ENCODE measurements at places on chromosomes 4 and X.
A peak's percentile ranks its signal among the peaks of the same experiment; 100 is the strongest.

GRCh38 chrX:106378616-106379015 is 210.5 kb downstream of the PWWP3B start:
- no peak for DNase-seq

GRCh38 chr4:83542225-83542624 is 6.3 kb downstream of the GPAT3 start:
- no peak for DNase-seq

DNA sequence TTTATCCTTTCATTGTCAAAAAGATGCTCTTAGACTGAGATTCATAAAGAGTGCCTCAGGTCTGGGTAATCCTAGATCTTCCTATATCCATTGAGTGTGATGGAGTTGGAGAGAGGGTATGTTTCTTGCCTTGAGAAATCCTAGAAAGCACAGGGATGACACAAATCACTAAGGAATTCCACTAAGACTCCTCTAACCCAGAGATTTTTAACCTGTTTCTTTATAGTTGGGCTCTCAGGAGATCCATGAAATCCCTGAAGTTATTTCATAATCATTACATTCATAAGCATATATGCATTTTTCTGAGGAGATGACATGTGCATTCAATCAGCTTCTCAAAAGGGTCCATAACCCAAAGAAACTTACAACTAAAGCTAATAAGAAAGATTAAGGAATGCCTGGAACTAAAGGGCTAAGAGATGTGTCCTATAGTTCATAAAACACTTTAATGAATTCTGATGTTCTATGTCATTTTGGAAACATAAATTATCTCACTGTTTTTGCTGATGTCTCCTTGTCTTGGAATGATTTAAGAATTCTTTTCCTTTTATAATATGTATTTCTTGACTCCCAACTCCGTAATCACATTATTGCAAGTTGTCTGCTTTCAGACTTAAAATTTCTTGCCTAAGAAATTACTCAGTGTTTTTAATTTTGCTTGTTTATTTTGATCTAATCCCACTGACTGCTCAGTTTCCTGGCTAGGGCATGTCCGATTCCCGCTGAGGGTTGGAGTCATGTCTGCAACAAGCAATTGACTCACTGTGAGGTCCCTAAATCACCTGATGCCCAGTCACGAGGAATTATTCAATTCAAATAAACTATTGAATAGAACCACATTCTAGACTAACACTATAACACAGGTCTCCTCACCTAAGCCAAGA is 2.8 kb upstream of the AMTN start:
- DNase-seq = no peak

DNA sequence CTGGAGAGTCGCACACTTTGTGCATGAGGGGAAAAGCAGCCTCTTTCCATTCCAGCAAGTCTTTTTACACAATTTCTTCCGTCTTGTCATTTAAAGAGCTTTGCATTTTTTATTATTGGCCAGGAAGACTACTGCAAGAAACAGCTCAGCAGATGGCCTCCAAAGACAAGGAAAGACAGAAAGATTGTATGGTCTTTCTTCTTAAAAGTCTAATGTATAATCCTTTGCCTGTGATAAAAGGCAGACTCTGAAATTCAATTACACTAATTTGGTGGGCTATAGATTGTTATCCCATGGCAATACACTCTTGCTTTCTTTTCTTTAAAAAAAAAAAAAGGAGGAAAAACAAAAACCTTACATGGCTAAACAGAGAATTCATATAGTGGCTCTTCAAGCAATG is 5.9 kb downstream of the CAPN6 start:
- no peak for DNase-seq

- DNase-seq = no peak
Observed at GRCh38 chr4:171117457-171117856, 695.7 kb upstream of the GALNTL6 start.

DNA sequence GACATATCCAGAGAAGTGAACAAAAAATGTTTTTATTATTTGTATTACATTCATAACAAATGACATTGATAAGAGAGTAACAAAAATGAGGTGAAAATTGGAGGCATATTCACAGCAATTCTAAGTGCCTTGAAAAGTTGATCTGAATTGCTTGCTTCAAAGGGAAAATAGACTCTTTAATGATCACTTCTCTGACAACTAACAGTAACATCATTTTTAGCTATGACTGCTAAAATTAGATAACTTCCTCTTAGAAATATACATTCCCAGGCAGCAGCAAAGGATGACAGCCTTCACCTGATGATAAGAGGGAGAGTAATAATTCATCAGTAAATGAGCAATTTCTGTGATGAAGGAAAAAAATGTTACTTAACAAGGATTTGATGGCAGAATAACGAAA is 472.5 kb downstream of the PCDH10 start:
- no peak for DNase-seq

DNA sequence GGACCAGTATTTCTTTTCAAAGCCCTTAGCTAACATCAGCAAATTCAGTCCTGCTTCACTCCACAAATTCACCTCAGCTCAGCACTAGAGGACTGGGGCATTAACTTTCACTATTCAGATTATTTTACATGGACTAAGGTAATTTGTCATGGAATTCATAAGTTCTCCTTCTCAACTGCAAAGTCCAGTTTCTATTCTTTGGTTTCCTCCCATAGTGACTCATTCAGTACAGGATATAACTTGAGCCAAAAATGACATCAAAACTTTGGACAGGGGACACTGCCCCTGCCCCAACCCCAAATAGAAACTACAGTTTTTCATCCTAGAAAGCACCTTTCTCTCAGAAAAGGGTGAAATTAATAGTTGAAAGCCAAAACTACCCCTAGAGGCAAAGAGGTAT is 52.7 kb downstream of the COX7B2 start:
- no peak for DNase-seq

GRCh38 chr4:9792381-9792780 is 10.9 kb downstream of the DRD5 start:
- DNase-seq = no peak

GRCh38 chr4:113604955-113605354 is 156.6 kb downstream of the CAMK2D start:
- DNase-seq = no peak

- DNase-seq = no peak
Observed at GRCh38 chr4:158094413-158095134, 78.3 kb downstream of the GASK1B start.

DNA sequence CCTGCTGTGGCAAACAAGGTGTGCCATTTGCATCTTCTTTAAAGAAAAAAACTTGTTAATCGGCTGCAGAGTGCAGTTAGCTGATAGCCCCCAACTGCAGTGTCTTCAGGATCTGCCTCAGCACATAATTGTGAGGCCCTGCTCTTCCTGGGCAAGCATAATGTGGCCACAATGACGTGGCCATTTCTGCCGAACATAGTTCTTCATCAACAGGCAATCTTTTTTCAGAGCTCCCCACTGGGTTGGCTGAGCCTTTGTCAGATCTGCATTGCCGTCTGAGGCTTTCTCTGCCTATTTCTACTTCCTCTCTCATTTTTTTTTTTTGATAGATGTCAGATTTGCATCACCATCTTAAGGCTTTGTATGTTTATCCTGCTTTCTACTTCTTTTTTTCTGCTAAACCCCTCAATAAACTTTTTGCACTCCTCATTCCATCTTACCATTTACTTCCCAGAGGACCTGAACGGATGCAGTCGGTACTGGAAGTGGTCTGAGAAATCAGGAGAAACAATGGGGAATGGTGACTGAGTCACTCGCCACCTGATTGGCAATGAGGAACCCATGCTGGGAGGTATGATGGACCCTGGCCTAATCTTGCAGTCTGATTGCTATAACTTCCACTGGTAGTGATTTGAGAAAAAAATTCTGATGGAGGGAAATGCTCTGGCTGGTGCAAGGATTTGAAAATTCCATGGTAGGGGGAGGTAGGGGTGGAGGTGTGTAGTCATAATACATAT is 21.2 kb upstream of the TAB3 start:
- DNase-seq = no peak

GRCh38 chrX:1239681-1240142 is 27.3 kb upstream of the CRLF2 start:
- DNase-seq = peak; percentile 43

GRCh38 chrX:72057849-72058248 is 73.9 kb downstream of the RTL5 start:
- DNase-seq = no peak

- DNase-seq = no peak
Observed at GRCh38 chr4:52956691-52957090, 94.6 kb downstream of the RASL11B start.

DNA sequence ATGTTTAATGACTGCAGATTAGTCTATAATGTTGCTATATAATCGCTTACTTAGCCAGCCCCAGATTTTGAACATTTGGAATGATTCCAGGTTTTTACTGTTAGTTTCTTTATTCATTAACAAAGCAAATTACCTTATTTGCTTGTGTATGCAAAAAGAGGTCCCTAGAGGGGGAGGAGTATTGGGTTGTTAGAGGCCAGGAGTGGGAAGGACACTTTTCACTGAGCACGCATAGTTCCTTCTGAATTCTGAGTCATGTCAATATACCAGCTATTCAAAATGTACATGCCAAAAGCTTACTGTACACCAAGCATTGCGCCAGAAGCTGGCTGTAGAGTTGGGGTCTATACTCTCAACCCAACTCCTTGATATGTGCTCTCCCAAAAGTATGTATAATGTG is 5.1 kb upstream of the DGAT2L6 start:
- no peak for DNase-seq

- DNase-seq = peak; percentile 22
Observed at GRCh38 chrX:68177542-68177941, 255.8 kb downstream of the OPHN1 start.

DNA sequence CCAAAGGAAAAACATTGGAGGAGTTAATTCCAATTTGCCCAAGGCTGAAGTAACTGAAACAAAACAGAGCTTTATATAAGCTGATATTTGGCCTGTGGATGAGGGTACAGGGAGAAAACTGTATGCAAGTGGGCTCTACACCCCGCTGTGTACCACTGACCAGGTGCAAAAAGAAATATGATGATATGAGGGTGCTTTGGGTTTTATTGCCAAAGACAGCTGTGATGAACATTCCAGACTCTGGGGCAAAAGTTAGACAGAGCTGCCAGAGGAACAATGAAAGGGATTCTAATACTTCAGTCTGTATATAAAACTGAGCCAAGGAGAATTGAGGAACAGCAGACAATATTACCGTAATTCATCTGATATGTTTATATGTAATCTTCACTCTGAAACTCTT is 117.4 kb downstream of the MID1 start:
- DNase-seq = no peak

GRCh38 chr4:134585972-134586371 is 384.4 kb upstream of the PABPC4L start:
- DNase-seq = no peak

DNA sequence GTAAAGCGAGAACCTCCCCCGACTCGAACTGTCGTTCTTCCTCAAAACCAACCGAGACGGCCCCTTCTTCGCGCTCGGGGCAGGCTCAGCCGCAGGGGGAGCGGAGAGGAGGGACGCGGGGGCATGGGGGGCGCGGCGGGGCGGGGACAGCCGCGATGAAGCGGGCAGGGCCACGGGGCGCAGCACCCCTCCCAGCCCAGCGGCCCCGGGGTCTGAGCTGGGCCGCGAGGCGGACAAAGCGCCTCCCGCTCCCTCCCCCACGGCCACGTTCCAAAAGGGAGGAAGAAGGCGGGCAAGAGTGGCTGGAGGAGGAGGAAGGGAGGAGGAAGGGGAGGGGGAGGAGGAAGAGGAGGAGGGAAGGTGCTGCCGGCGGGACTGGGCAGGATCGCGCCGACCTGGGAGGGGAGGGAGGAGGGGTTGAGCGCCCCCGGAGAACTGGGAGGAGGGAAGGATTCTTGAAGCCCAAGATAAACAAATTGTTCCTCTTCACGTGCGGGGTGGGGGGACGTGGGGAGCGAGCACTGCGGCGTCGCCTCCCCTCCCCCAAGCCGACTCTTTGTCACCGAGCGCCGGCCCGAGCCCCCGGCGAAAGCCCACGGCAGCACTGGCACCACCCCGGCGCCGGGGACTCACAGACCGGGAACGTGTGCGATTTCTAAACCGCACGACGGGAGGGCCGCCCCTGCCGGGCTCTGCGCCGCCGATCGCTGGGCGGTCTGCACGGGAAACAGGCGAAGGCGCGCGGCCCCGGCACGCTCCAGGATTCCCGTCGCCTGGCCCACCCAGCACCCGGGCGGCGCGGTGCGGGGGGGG is 2.9 kb downstream of the MAML3 start:
- DNase-seq = peak; percentile 78

DNA sequence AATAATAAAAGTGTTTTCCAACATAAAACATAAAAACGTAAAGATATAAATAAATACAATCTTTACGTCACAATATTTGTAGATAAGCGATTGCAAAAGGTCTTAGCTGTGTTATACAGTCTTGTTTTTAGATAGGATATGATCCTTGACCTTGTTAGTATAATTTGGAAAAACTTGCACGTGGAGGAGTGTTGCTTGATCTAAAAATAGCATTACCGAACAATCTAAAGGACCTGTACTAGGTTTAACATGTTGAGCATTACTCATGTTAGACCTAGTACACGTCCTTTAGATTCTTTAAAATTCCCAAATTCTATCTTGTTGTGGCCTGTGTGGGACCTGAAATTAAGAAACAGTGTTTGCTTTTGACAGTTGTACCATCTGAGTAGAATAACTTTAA is 1.6 kb downstream of the METAP1 start:
- no peak for DNase-seq

- no peak for DNase-seq
Observed at GRCh38 chr4:53647547-53647946, 56.3 kb upstream of the LNX1 start.

GRCh38 chr4:77001907-77002306 is 52.4 kb downstream of the SEPTIN11 start:
- no peak for DNase-seq

GRCh38 chrX:9456250-9457074 is 8.4 kb upstream of the TBL1X start:
- DNase-seq = no peak

GRCh38 chr4:149345424-149345823 is 470.2 kb downstream of the IQCM start:
- DNase-seq = no peak

GRCh38 chrX:16930392-16930791 is 16.1 kb upstream of the REPS2 start:
- DNase-seq = no peak

- DNase-seq = peak; percentile 5
Observed at GRCh38 chrX:74536832-74537371, 77.5 kb downstream of the RLIM start.

GRCh38 chr4:109174224-109174953 is 128.1 kb downstream of the COL25A1 start:
- no peak for DNase-seq

GRCh38 chrX:135170877-135171519 is at the start of gene CT55:
Gene CT55 (minus strand): TSS chrX:135171398. CDS start chrX:135171171, 227 bp downstream.
- no peak for DNase-seq
